Activated CD8-positive, alpha-beta memory T cell treated with anti-CD3 and anti-CD28 coated beads, Interleukin-2, amount 10 ng/mL, durations not matched to agents 7 days and 5 days (primary cell): ENCODE measurements at places on chromosomes 2 and 18.

DNA sequence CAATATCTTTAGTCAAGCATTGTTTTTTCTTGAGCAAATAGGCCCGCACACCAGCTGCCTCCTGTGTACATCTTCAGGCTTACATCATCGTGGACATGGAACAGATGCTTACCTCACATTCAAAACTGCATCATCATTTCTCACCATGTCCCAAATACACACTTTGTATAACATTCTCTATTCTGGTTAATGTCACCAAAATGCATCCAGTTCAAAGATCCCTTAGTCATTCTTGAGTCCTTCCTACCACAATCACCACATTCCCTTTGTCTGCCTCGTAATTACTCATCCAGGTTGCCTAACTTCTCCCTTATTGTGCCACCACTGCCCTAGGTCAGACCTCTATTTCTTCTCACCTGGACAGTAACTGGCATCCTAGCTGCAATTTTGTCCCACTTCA lies 373.7 kb upstream of the GALNT5 start:
- H3K4me3 ChIP-seq, result no peak overlapping the region
- no peaks in the 10 kb centered on the region for H3K36me3 ChIP-seq
- H3K27me3 ChIP-seq, result peaks cover 16% of the 10 kb centered on the region
- H3K27ac ChIP-seq, result no peak overlapping the region
- H3K4me1 ChIP-seq, result no peaks in the 10 kb centered on the region

GRCh38 chr2:32061973-32062861 lies 1.1 kb upstream of the SPAST start:
- H3K36me3 ChIP-seq, result peaks cover 5% of the 10 kb centered on the region
- peaks cover 22% of the 10 kb centered on the region for H3K4me1 ChIP-seq
- peak overlapping the region; percentile 90 for H3K4me3 ChIP-seq
- no peak for DNase-seq
- no peaks in the 10 kb centered on the region for H3K27me3 ChIP-seq
- H3K27ac ChIP-seq, result peak overlapping the region; percentile 9

GRCh38 chr2:64665709-64666108 lies 12.0 kb upstream of the SERTAD2 start:
- H3K4me3 ChIP-seq, result no peak overlapping the region
- DNase-seq, result no peak
- H3K27ac ChIP-seq, result no peak overlapping the region
- H3K4me1 ChIP-seq, result peaks cover 25% of the 10 kb centered on the region
- H3K27me3 ChIP-seq, result no peaks in the 10 kb centered on the region

- no peak for DNase-seq
These were observed 73.7 kb downstream of the RFTN2 start for GRCh38 chr2:197601726-197602125.

DNA sequence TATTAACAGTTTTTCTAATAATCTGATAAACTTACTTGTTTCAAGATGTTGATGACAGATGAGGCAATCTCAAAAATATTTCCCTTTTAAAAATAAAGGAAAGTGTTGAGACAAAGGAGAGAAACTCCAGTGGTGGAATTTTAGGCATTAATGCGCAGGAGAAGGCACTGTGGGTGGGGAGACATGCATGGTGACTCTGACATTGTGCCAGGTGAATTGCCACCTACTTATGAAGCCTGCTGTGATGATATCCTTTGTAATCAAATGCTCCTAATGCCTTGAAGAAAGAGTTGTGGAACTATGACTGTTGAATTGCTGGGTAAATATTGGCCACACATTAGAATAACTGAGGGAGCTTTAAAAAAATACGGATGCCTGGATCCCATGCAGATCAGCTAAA lies 101.4 kb downstream of the PLA2R1 start:
- no peaks in the 10 kb centered on the region for H3K36me3 ChIP-seq
- peaks cover 6% of the 10 kb centered on the region for H3K4me1 ChIP-seq
- peaks cover 2% of the 10 kb centered on the region for H3K27me3 ChIP-seq
- H3K27ac ChIP-seq, result no peak overlapping the region
